ENCODE measurements at places on chromosomes 6 and 20.

GRCh38 chr6:52391599-52391998 is 28.5 kb upstream of the EFHC1 start:
- no peak for DNase-seq

GRCh38 chr6:79077715-79078074 is 359 bp downstream of the PHIP start:
- DNase-seq: peak; percentile 92

DNA sequence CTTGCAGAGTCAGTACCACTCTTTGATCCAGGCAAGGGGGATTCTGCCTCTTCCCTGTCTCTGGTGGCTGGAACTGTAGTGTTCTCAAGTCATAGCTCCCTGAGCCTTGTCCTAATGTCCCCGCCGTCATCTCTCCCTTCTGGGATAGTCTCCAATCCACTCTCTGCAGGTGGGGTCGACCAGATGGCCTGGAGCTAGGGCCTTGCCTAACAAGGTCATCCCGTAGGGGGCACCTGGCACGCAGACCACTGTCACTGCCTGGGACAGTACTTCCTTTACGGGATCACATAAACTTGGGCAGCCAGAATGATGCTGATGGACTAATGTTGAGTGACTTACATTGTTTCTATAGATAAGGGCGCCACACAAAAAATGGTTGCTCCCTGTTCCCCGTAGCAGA is 118.9 kb upstream of the SLC22A23 start:
- no peak for DNase-seq

GRCh38 chr6:112563368-112563767 is 216.2 kb downstream of the RFPL4B start:
- no peak for DNase-seq

DNA sequence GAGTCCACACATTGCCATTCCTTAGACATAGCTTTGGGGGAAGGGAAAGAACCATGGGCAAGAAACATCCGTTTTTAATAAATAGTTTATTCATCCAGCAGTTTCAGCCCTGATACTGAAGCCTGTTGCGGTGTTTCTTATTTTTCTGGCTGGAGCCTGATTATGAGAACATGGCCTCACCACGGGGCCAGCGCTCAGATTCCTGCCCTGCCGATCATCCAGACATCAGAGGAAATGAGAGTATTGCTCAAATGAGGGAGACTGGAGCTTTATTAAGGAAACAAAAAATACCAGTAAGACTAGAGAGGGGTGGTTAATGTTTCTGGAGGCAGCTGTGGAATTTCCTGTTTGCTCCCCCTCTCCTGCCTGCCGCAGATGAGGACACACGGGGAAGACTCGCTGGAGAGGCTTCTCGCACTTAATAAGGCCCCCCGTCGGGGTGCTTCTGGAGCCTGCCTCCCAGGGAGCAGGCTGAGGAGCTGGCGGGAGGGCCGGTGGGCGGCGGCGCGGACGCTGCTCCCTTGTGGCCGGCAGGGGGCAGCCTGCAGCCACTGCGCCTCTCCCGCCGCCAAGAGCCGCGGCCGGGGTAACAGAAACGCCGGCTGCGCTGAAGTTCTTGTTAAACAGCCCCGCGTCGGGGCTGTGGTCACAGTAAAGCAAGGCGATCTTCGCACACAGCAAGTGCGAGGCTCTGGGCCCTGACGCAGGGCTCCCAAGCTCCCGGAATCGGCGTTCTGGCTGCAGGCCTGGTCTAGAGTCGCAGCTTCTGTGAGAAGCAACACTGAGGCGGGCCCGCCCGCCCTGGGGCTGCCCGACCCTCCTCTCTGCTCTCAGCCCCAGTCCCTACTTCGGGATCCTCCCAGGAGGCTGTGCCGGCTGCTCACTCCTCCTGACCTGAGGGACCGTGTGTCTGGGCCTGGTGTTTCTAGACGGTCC is 17.5 kb downstream of the LEMD2 start:
- DNase-seq: peak; percentile 68

DNA sequence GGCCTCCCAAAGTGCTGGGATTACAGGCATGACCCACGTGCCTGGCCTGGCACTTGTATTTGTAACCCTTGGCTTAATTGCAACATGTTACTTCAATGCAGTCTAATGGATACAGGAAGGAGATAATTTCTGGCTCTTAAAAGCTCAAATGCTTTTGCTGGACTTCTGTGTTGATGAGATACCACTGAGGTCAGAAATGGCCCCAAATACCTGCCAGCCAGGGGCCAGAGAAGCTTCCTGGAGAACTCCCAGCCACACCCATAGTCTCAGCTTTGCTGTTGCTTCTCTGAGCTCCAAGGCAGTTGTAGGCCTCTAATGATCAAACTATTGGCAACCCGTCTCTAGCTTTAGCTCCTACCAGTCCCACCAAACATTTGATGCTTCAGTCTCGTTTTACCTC is 14.2 kb upstream of the ZNFX1 start:
- no peak for DNase-seq

- DNase-seq: no peak
These were observed 32.9 kb upstream of the LGSN start for GRCh38 chr6:63352544-63353285.

- no peak for DNase-seq
These were observed 28.0 kb downstream of the PEX3 start for GRCh38 chr6:143478479-143479062.

- no peak for DNase-seq
These were observed 27.4 kb upstream of the MAPRE1 start for GRCh38 chr20:32792316-32792715.

DNA sequence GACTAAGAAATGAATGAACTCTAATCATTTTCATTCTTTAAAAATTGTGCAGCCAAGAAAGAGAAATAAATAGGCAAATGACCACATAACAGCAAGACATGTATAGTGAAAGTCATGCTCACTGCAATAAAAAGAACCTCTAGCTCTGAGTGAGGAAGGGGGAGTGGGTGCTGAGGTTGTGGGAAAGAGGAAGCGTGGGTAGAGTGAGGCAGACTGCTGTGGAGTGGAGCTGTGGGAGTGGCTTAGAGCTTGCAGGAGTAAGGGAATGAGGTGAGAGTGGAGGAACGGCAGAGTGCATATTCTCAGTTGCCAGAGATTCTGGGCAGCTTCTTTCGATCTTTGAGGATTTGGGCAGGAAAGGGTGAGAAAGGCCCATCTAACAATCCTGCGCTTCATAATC is 10.4 kb downstream of the DEFB129 start:
- peak; percentile 49 for DNase-seq

DNA sequence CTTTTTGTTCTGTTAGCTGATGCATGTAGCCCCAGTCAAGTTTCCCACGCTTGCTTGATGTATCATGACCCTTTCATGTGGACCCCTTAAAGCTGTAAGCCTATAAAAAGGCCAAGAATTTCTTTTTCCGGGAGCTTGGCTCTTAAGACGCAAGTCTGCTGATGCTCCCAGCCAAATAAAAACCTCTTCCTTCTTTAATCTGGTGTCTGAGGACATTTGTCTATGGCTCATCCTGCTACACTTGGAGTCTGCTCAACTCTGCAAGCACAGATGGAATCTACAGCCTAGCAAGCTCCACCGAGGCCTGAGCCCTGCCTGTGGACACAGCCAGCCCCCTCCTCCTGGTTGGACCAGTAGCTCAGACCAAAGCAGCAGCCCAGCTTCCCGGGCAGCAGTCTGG is 3.4 kb downstream of the CST2 start:
- no peak for DNase-seq

DNA sequence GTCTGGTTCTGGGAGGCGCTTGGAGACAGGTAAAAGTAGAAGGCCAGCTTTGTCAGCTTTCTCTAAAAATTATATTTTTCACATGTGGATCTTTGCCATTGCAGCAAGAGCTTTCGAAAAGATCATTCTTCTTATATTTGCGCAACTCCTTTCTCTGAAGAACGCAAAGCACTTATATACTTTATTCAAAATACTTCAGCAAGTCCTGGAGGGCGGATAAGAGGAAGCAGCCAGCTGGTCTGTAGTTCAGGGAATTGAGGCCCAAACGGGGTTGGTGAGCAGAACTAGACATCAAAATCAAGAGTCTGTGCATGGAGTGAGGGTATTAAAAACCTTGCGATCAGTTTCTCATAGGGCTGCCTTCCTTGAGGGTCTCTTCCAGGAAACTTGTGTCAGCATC is 182.3 kb downstream of the DTNBP1 start:
- DNase-seq: no peak

DNA sequence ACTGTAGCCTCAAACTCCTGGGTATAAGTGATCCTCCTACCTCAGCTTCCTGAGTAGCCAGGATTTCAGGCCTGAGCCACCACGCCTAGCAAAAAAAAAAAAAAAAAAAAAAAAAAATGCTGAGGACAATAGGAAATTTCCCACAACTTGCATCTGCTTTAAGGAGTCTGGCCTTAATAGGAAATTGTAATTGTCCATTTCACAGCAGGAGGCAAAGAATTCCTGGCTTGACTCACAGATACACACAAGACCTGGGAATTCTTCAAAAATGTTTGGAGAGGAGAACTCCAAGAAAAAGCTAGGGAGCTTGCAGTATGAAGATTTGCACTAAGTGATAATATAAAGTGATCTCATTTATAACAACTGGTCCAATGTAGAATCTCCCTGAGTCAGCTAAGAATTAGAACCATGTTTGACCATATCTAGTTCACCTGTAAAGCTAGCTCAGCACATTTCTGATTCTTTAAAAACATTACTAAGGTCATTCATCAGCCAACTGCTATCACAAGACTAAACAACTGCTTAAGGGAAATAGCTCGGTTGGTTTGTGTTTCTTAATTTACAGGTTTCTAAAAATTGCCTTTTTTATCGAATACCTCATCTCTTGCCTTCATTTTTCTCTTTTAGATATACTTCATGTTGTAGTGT is 80.2 kb upstream of the SLC2A12 start:
- DNase-seq: no peak

DNA sequence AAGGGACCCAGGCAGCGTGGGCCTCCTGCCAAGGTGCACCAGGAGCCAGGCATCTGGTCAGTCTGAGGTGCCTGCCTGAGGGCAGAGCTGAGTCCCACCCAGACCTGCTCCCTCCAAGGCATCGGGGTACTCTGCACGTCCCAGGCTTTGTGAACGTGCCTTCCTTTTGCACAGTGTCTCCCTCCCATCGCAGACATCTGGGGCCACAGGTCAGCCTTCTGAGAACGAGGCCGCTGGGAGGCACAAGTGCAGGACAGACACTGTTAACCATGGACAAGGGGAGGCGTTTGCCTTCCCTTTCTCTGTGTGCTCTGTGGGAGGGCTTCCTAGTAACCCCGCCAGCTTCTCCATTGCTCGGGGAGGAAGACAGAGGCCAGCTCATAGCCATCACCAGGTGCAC is 47.6 kb downstream of the TFAP2C start:
- DNase-seq: no peak

- DNase-seq: no peak
These were observed 282.7 kb downstream of the PLCB1 start for GRCh38 chr20:8414586-8415274.

GRCh38 chr20:52534616-52535015 is 343.0 kb upstream of the ZFP64 start:
- no peak for DNase-seq

- no peak for DNase-seq
These were observed 30.8 kb upstream of the COL21A1 start for GRCh38 chr6:56278171-56278591.

GRCh38 chr6:128363020-128363813 is 157.2 kb downstream of the PTPRK start:
- no peak for DNase-seq

- no peak for DNase-seq
These were observed 30.4 kb upstream of the PREX1 start for GRCh38 chr20:48858075-48858790.

DNA sequence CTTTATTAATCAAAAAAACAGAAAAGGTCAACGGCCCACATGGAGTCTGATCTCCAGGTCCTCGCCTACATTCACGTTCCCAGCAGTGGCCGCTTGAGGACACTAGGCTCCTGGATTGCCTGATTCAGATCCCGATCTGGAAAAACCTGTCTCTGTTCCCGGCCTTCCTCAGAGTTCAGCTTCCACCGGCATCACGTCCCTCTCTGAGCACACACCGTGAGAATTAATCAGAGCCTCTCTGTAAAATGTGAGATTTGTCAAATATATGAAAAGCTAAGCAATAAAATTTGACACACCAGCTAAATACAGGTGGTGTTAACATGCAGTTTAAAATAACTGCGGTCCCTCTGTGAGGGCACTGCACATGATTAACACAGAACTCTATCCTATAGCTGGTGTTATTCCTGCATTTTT is 122.8 kb upstream of the COL21A1 start:
- no peak for DNase-seq

GRCh38 chr20:61608275-61609085 is 356.4 kb downstream of the CDH4 start:
- no peak for DNase-seq

GRCh38 chr6:87870556-87870955 is 168.5 kb upstream of the AKIRIN2 start:
- no peak for DNase-seq

GRCh38 chr20:137668-138490 is 4.5 kb upstream of the DEFB126 start:
- DNase-seq: no peak

- DNase-seq: no peak
These were observed 9.8 kb upstream of the CNKSR3 start for GRCh38 chr6:154520280-154520679.

GRCh38 chr6:138811866-138812265 is 16.0 kb downstream of the ECT2L start:
- no peak for DNase-seq
